Activated naive CD4-positive, alpha-beta T cell treated with Interleukin-2 at 50 U/mL for 16 hours (primary cell): ENCODE measurements at places on chromosomes 1 and 21.
A peak's percentile ranks its signal among the peaks of the same experiment; 100 is the strongest.

- DNase-seq = no peak
These were observed at the start of gene AGRN for GRCh38 chr1:1020000-1020404. AGRN (plus strand) TSS chr1:1020120; CDS start chr1:1020173, 53 bp downstream.

GRCh38 chr1:66416295-66416694 lies 117.7 kb upstream of the SGIP1 start:
- no peak for DNase-seq

DNA sequence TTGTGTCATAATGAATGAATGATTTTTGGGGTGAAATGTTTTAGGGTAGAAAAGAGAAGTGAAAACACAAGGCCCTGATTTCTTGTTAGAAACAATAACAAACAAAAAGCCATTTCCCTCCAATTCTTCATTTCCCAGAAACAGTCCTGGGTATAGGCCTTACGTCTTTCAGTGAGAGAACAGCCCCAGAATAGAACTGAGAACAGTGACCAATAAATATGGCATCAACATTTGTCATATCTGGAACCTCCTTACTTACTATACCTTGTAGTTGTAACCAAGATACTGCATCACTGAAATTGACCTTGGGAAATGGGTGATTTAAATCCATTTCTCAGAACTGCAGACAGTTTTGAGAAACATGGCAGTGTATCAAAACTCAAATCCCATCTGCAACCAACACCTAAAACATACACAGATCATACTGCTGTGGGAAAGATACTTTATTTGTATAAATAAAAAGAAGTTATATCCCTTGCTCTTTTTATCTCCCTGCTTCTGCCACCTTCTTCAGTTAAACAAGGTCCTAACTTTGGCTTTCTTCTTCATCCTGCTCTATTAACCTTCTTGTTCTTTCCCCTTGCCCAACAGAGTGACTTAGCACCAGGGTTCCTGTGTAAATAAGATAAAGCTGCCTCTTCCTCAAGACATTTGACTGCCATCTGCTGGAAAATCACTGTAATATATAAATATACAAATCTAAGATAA lies 19.5 kb downstream of the XKR8 start:
- no peak for DNase-seq

GRCh38 chr1:156660752-156661112 lies 16.5 kb downstream of the NES start:
- no peak for DNase-seq

GRCh38 chr1:175632667-175633066 lies 110.7 kb downstream of the TNR start:
- no peak for DNase-seq

DNA sequence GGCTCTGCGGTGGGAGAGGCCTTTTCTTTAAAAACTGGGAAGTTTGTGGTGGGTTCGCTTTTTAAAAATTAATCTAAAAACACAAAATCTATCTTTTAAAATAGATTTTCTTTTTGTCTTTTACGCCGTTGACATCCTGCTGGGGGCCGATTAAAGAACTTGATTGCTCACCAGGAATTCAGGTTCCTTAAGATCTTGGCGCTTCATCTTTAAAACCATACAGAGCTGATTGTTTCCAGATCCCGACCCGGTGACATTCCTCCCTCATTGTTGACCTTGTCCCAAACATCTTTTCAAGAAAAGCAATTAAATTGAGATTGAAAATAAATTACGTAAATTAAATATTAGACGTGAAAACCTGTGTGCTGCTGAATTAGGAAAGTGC lies 546 bp upstream of the ZNF697 start:
- no peak for DNase-seq

DNA sequence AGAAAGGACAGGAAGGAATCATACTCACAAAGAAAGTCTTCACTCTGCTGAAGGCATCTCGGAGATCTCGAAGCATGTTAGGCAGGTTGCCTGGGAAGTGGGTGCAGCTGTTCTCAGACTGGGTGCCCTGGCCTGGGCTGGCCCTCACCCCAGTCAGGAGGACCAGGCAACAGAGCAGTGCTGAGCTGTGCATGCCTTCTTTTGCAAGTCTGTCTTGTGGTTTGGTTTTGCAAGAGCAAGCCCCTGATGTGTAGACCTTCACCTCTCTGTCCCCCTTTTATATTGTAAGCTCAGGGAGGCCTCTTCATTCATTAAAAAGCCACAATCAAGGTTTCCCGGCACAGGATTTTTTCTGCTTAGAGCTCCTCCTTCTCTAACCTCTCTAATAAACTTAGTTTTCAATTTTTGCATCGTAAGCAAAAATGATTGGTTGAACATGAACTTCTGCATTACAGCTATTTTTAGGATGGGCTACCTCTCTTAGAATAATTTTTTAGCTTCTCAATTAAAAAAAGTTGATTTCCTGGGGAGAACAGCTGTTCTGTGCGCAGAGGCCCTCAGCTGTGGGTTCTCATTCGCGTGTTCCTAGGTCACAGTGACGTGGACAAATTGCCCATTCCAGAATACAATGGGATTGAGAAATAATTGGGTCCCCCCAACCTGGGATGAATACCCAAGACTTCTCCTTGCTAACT lies at the start of gene IL10:
IL10 (minus strand) TSS at position 252 of the 695 bp plus-strand sequence; CDS start at position 193, 59 bp downstream.
- DNase-seq = no peak

DNA sequence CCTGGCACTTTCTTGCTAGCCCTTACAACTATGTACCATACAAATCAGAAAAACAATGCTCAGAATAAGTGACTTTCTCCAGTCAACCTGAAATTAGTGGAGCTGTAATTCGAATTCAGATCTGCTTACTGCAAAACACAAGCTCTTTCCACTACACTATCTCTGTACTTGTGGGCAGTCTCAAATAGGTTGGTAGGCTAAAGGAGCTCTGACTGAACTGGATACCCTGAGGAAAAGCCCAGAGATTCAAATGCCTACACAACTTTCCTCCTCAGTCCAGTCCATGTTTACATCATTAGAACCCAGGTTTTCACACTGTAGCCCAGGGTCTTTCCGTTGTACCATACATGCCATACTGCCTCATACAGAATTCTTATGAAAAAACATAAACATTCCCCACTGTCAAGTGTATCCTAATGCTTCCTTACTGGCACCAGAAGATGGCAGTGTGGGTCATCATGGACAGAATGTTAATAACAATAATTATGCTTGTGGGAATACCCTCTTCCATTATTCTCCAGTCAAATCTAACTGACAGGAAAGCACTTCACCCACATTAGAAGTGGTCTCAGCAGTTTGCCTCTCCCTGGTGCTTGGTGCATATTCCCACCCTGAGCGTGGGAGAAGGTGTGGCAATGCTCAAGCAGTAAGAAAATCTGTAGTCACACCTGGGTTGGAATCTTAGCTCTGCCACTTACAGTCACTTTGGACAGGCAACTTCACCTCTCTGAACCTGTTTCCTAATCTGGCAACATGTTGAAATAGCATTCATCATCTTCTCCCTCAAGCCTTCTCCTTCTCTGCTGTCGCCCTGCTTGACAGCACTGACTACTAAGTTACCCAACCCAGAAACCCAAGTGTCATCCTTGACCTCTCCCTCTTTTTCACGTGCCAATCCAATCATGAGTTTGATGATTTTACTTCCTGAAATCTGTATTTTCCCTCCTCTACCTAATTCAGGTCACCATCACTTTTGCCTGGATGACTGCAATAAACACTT lies 14.4 kb upstream of the ZFYVE9 start:
- peak; percentile 5 for DNase-seq

DNA sequence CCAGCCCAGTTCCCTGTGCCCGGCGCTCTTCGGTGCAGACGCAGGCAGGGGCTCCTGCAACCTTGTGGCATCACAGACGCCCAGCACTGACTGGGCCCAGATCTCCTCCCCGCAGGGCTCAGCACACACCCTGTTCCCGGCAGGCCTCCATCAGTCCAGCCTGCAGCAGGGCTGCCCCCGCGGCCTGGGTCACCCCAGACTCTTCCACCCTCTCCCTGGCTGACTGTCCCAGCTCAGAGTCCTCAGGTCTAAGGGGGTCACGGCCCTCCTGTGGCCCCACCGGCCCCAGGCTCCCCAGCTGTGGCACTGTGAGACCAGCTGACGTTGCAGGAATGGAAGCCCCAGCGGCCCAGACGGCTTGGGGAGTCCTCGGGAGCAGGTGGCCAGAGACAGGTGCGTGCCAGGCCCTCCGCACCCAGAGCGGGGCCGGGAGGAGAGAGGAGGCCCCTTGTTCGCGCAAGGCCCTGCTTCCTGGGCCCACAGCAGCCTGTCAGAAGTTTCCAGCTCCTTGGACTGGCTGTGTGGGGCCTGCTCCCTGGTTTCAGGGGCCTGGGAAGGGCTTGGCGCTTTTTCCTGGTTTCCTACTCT lies 4.2 kb downstream of the B3GALT6 start:
- DNase-seq = no peak

GRCh38 chr1:15460708-15461095 lies 4.2 kb downstream of the CELA2A start:
- no peak for DNase-seq

DNA sequence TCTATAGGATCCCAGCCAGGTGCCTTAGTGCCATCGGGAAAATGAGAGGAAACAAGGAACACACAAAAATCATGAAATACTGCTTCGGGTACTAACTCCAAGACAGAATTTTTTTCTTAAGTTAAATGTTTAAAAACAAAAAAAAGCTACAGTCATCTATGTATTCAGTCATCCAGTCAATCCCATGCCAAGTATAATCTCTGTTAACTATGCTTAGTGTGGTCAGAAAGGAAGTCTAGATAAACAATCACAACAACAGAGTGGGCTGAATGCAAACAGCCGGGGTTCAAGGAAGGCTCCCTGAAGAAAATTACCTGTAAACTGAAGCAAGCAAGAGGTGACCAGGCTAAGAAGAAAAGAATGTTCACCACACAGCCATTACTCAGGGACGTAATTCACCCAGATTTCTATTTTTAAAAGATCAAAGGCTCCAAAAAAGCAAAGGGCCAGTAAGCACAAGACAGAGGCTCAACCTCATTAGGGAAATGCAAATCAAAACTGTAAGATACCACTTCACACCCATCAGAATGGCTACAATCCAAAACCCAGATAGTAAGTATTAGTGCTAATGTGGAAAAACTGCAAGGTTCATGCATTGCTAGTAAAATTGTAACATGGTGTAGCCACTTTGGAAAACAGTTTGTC lies 53.0 kb downstream of the RERE start:
- DNase-seq = no peak

DNA sequence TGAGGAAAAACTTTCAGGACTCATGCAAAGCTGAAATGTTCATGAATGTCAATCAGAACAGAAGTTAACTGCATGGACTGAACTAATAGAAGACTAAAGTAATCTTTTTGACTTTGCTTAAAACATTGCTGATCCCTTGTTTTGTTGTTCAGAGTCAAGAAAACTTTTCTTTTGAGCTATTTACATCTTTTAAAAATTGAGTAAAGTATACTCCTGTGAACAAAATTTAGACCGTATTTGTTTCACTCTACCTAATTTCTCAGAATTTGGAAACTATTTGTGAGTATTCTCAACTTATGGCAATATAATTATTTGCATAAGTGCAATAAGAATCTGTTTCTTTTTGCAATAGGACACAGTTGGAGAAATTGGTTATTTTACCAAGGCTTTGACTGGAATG lies 41.1 kb downstream of the INPP5B start:
- DNase-seq = no peak

DNA sequence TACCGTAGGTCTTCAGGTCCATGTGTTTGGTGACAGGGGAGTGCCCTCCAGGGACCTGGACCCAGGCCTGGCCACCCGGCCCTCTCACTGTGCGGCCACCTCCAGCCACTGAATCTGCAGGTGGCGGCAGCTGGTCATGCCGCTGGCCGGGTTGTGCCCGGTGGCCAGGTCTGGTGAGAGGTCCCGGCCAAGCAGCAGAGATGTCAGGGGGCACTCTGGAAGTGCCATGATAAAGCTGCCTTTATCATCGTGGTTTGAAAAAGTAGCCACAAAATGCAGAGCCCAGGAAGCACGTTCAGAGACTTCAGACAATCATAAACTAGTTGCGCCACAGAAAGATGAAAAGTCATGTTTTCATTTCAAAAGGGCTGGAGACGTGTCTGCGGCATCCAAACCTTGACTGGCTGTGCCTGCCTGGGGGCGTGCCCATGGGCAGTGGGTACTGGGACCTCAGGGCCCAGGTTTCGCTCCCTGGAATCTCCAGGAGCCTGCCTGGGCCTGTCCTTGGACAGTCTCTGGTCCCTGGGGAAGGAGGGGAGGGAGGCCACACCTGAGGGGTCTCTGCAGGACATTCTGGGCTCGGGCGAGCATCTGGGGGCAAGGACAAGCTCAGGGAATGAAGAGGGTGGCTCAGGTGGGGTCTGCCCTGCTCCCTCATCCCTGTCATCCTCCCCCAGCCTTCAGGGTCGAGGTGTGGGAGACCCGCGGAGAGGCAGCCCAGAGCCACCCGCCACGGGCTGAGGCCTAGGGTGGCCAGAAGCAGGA lies 44.9 kb downstream of the COL18A1 start:
- no peak for DNase-seq

GRCh38 chr1:99369154-99369553 lies 104.9 kb downstream of the PLPPR4 start:
- DNase-seq = no peak

DNA sequence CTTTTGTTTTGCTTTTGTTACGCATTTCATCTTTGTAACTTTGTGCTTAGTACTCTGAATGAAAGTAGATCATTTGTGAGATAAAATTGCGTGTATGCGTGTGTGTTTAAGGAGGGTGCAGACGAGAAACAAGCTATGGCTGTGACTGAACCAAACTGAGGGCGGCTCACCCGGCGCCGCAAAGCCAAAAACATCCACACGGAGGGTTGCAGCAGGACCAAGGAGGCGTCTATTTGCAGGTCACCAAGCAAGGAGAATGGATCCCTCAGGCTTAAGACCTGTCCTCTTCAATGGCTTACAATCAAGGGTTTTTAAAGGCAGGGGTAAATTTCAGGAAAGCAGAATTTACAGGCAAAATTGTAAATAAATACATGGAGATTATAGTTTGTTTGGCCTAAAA lies 12.8 kb downstream of the GCSAML start:
- no peak for DNase-seq

- DNase-seq = no peak
These were observed 34.2 kb downstream of the PGBD5 start for GRCh38 chr1:230391776-230392535.

DNA sequence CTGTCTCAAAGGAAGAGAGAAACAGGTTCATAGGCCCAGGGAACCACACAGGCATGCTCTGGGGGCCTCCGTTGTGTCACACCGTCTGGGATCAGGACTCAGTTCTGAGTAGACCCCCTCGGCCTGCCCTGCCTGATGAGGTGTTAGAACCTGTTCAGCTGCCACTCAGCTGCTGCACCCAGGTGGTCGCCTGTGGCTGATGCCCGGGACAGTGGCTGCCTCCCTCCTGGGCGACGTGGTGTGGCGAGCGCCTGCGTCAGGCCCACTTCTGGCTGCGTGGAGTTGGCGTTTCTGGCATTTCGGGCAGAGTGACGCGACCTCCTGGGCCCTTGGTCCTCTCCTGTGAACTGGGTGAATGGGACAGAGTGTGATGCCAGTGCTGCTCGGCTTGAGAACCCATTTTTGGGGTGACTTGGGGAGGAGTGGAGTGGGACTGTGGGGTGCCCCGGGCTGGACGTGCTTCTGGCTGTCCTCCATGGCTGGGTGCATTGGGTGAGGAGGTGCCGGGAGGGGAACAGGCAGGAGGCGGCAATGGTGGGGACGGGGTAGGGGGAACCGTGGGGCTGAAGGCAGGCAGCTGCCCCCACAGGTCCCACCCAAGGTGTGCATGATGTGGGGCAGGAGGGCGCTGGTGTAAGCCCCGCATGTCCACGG lies 10.8 kb downstream of the CFAP410 start:
- no peak for DNase-seq
